Dermis blood vessel endothelial cell (primary cell): ENCODE measurements at places on chromosomes 11 and 22.

GRCh38 chr11:128214263-128214662 is 373.1 kb downstream of the ETS1 start:
- DNase-seq = no peak

DNA sequence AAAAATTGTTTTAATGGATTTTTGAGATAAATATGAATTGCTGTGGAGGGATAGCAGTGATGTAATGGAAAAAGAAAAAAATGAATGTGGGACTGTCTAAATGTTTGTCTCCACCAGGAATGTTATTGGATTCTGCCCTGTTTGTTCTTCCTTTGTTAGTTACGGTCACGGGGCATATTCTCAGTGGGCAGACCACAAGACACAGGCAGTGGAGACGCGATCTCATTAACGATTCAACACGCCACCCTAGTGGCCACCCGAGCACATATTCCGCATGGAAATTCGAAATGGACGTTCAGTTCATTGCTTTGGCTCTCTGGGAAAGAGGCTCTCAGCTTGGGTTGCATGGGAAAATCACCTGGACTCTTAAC is 151.8 kb upstream of the TTC12 start:
- DNase-seq = no peak

DNA sequence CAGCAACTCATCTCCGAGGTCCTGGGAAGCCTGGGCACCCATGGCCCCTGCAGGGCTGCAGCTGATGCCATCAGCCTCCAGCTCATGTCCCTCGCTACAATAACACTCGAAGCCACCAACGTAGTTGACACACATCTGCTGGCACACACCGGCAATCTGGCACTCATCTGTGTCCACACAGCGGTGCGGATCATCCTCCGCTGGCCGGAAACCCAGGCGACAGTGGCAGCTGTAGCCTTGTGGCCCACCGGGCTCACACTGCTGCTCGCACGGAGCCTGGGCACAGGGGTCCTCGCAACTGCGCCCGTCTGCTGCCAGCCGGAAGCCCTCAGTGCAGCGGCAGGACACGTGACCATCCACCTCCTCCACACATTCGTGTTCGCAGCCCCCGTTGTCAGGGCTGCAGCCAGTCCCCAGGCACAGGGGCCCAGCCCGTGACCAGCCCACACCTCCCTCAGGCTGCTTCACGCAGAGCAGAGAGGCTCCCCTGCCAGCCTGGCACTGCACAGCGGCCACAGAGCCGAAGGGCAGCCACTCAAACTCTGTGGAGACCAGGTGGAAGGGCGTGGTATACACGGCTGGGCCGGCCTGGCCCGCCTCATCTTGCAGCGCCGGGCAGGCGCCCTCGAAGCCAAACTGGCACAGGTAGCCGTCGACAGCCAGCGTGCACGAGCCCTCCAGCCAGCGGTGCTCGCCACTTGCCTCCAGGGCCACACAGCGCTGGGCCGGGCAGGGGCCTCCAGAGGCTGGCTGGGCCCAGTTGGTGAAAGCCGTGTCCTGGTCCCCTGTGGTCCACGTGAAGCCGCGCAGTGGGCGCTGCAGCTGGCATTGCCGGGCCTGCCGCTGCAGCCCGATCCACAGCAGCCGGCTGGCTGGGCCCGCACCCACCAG is 678 bp downstream of the CD248 start:
- DNase-seq = no peak

DNA sequence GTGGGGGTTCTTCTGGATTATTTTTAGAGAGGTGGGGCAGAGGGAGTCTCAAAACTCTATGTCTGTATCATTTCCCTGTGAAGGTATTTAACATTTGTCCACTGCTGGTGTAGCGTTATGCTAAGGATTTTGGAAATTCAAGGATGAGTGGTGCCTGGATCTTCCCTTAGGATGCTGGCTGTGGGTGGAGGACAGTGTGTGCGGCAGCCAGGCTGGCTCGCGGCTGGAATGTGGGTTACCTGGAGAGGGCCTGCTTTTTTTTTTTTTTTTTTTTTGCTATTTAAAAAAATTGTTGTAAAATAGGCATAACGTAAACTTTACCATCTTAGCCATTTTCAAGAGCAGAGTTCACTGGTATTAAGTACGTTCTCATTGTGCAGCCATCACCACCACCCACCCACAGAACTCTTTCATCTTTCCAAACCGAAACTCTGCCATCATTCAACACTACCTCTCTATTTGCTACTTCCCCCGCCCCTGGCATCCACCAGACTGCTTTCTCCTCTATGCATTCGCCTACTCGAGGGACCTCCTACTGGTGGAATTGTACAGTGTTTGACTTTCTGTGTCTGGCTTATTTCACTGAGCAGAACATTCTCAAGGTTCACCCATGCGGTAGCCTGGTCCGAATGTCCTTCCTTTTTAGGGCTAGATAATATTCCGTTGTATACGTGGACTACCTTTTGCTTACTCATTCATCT is 67.1 kb downstream of the PARVB start:
- peak; percentile 34 for DNase-seq

GRCh38 chr11:70804139-70804837 is 406.0 kb downstream of the CTTN start:
- no peak for DNase-seq

GRCh38 chr11:75303544-75304224 is 47.8 kb downstream of the ARRB1 start:
- DNase-seq = no peak

GRCh38 chr11:18239655-18240054 is 3.1 kb upstream of the SAA4 start:
- no peak for DNase-seq

- DNase-seq = peak; percentile 28
These were observed 3.5 kb downstream of the CHRM4 start for GRCh38 chr11:46387919-46388618.

GRCh38 chr11:85843929-85844328 is 11.3 kb upstream of the CCDC83 start:
- no peak for DNase-seq

DNA sequence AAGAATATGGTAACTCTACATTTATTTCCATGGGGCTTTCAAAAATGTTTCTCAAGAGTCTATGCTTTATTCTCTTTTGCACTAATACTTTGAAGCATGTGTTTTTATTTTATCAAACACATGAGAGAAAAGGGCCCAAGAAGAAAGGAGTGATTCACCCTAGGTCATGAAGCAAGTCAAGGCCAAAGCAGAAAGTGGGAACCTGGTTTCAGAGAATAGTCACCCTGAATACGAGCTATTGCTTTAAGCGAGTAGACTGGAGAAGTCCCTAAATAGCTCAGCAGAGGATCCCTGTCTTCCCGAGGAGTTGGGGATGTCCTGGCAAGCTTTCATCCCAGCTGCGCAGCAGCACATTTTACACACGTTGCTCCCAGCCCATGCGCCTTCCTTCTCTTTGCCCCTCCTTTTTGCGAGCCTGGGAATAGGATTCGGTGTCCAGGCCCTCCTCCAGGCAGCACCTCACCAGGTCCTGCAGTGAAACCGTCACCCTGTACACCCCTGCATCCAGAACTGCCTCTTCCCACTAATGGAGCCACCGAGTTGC is 19.1 kb downstream of the MPEG1 start:
- DNase-seq = no peak

DNA sequence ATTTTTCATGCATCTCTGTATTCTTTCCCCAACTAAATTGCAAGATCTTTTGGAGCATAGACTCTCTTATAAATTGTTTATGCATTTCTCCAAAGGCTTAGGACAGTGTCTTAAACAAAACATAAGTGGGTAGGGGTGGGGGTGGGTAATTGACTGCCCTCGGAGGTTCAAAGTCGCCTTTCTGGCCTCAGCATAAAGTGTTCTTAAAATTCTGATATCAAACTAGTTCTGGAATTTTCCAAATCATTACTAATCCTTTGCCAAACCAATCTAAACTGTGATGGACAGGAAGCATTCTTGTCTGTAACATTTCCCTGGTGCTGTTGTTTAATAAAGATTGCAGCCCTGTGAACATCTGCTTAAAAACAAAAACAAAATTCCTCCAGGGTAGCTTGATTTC is 61.8 kb upstream of the FAT3 start:
- no peak for DNase-seq

- no peak for DNase-seq
These were observed 212.6 kb downstream of the SNX19 start for GRCh38 chr11:130703489-130704190.

DNA sequence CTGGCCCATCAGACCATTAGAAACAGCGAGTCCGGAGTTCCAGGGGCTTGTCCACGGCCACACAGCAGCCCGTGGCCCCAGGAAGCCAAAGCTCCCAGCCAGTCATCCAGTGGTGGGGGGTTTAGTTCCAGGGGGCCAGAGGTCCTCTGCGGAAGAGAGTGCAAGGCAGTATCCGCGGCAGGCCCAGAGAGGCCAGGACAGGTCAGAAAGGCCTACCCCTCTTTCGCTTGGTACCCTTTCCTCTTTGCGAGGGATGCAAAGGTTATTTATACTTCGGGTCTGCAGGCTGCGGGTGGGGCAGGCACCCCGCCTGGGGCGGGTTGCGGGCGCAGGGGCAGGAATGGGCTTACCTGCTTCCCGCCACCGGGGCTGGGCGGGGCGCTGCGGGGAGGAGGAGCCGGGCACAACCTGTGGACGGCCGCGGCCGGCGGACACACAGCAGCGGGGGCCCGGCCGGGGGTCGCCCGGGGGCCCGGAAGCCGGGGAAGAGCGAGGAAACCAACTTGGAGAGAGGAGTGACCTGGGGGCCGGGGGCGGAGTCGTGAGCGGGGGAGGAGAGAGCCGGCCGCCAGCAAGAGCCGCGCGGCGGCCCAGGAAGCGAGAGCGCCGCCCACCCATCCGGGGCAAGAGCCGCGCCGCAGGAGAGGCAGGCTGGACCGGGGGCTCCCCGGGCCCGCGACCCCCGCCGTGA is at the start of gene SH3BP1:
Gene SH3BP1 (plus strand): TSS at position 600 of the 691 bp plus-strand sequence. CDS start 119 bp downstream, outside the sequence.
- no peak for DNase-seq

- DNase-seq = peak; percentile 10
These were observed 35.8 kb downstream of the DGCR2 start for GRCh38 chr22:19086417-19086816.
